ENCODE measurements at places on chromosomes 4 and X. TPM values are rescaled to one million over a fixed set of nuclear protein-coding genes. Genes with fewer than 3 reads are reported as not detected.

Gene FREM3
- polyA plus RNA-seq, result not detected

DNA sequence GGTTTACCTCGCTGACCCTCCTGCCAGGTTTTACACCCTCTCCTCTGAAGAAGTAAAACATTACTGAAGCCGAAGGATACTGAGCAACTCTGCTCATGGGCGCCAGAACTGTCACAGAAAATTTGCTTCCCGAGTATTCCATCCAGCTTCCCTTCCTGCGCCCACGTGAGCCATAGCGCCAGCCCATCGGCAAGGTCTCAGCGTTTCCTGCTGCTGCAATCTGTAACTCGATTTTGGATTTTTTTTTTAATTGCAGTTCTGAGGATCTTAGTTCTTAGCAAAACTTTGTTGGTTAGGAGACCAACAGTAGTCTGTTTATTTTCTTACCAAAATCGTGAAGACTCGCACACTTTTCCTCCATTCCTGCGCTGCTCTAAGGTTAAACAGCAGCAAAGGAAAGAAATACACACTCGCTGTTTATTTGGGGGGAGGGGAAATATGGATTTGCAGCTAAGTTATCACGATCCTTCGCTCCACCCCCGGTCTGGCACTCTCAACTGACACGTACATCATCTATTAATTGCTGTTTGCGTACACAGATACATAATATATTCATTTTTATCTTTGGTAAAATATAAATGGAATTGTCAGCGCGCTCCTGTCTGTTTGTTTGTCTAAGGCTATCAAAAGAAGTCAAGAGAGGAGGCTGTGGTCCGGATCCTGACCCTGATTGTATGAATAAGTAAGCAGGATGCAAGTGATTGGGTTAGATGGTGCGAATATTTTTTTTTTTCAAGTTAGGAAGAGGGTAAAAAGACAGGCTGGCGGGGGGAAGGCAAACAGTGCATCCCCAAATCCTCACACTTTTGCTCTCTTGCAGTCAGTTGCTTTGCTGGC, at the start of gene TLL1:
Gene TLL1, plus strand, starts transcription at position 777 of the 837 bp plus-strand sequence. CDS start 668 bp downstream, outside the sequence.
- no peak for DNase-seq

GRCh38 chr4:147980586-147980985, 248.7 kb downstream of the ARHGAP10 start:
- no peak for DNase-seq

GRCh38 chr4:14518136-14518535, 484.1 kb upstream of the CPEB2 start:
- DNase-seq, result no peak

- no peak for DNase-seq
Measured at GRCh38 chr4:70559211-70559830, 32.7 kb upstream of the AMBN start.

- DNase-seq, result no peak
Measured at GRCh38 chrX:33840176-33840575, 291.9 kb downstream of the FAM47A start.

- no peak for DNase-seq
Measured at GRCh38 chr4:69773484-69773883, 13.1 kb upstream of the SULT1B1 start.

Data from GM12878 (cell line).